PC-9 (cell line): ENCODE measurements at places on chromosomes 6 and 20. TPM values are rescaled to one million over a fixed set of nuclear protein-coding genes. Genes with fewer than 3 reads are reported as not detected.

DNA sequence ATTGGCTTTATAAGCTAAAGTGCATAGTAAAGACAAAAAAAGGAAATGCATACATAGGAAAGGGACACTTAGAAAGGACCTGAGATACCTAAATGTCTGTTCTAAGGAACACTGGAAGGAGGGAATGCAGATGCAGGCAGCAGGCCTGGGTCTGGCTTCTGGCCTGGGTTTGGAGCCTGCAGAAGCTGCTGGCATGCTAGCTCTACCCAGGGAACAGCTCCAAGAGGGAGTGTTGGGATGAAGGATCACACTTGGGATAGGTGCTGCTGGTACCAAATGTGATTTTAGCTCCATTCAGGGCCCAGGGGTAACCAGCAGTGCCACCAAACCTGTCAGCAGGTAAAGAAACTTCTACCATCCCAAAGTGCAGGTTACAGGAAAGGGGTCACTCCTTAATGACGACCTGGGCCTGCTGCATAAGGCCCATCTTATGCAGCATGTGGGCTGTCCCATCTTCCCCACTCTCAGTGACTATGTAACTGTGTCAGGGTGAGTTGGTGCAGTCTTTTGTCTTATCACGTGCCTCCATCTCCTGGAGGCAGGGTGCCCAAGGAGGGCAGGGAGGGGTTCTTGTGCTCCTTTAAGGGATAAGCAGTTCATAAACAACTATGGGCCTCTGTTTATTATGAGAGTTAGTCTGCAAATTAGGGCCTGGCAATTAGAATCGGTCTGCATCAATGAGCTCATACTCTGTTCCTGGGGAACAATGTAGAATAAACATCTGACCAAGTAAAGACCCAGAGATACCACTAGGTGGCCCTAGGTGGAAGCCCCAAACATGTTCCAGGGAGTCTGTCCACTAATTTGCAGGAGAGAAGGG, 26.9 kb downstream of the DDX27 start:
- no peaks in the 10 kb centered on the region for H3K4me1 ChIP-seq
- peak; percentile 39 for DNase-seq
- H3K4me3 ChIP-seq: no peak overlapping the region

- no peak overlapping the region for H3K4me3 ChIP-seq
- H3K27me3 ChIP-seq: no peaks in the 10 kb centered on the region
- H3K27ac ChIP-seq: no peak overlapping the region
- no peaks in the 10 kb centered on the region for H3K4me1 ChIP-seq
- DNase-seq: no peak
Observed at GRCh38 chr6:1536526-1537429, 72.9 kb upstream of the FOXC1 start.

GRCh38 chr6:87808005-87808757, 106.1 kb upstream of the AKIRIN2 start:
- no peak overlapping the region for H3K27ac ChIP-seq
- no peaks in the 10 kb centered on the region for H3K36me3 ChIP-seq
- DNase-seq: peak; percentile 47
- H3K4me1 ChIP-seq: no peaks in the 10 kb centered on the region
- H3K27me3 ChIP-seq: no peaks in the 10 kb centered on the region

GRCh38 chr20:58623579-58624473, 27.3 kb upstream of the STX16 start:
- peak; percentile 90 for DNase-seq
- H3K27me3 ChIP-seq: no peaks in the 10 kb centered on the region
- H3K27ac ChIP-seq: peak overlapping the region; percentile 83
- no peaks in the 10 kb centered on the region for H3K36me3 ChIP-seq
- H3K4me1 ChIP-seq: peaks cover 39% of the 10 kb centered on the region

DNA sequence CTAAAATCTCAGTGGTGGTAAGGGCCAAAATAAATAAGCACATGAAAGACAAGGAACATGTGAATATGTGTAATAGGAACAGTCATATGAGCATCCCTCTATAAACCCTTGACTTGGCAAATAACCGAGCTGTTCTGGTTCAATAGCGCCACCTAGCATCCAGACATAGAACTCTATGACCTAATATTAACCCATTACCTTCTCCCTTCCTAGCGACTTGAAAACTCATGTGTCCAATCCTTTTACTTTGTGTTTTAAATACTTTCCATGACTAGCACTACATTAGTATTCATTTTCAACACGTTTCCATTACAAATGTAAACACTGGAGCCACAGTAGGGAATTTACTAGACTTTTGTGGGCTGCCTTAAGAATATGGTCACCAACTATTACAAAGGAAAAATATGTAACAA, 279.7 kb downstream of the UST start:
- no peaks in the 10 kb centered on the region for H3K27me3 ChIP-seq
- H3K4me3 ChIP-seq: no peak overlapping the region
- no peak for DNase-seq
- no peak overlapping the region for H3K27ac ChIP-seq
- H3K4me1 ChIP-seq: peaks cover 20% of the 10 kb centered on the region

DNA sequence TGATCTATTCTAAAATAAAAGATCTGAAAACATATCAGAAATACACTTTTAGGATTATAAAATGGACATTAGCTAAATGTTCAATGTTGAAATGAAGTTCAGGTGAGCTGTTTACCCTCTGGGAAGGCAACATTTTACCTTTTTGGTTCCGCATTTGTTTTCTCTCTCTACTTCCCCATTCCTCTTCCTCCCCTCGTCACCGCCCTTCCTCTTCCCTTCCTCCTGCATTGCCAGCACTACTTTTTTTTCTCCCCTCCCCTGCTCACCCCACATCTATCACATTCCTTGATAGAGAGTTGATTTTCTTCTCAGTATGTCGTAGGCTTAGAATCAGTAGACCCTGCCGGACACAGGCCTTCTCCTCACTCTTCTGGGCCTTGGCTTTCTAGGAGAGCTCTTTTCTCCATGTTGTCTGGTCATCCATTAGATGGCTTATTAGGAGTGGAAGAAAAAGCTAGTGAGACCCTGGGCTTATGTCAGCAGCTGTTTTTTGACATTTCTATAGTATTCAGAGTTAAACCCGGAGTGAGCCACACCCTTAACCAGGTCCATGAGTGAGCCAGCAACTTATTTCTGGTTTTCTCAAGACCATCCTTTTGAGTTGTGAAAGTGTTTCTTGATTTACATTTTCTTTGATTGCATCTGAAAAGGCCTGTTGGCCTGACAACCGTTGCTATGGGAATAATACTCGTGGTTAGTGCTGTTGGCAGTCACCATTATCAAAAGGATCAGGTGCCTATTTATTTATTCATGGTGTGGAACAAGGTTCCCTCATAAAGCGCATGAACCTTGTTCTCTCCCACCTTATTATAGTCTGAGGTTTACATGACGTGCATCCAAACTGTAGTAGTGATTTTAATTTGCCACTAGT, 90.9 kb downstream of the DTD1 start:
- H3K4me1 ChIP-seq: no peaks in the 10 kb centered on the region
- no peaks in the 10 kb centered on the region for H3K27me3 ChIP-seq
- no peaks in the 10 kb centered on the region for H3K36me3 ChIP-seq
- no peak overlapping the region for H3K4me3 ChIP-seq
- no peak overlapping the region for H3K27ac ChIP-seq
- DNase-seq: no peak

- no peak overlapping the region for H3K27ac ChIP-seq
- H3K4me3 ChIP-seq: no peak overlapping the region
- H3K36me3 ChIP-seq: no peaks in the 10 kb centered on the region
Observed at GRCh38 chr20:6384380-6384779, 261.6 kb upstream of the FERMT1 start.

GRCh38 chr6:106056060-106056745, 29.9 kb upstream of the PRDM1 start:
- no peaks in the 10 kb centered on the region for H3K27me3 ChIP-seq
- H3K4me3 ChIP-seq: no peak overlapping the region
- H3K36me3 ChIP-seq: no peaks in the 10 kb centered on the region
- no peak overlapping the region for H3K27ac ChIP-seq
- no peaks in the 10 kb centered on the region for H3K4me1 ChIP-seq

DNA sequence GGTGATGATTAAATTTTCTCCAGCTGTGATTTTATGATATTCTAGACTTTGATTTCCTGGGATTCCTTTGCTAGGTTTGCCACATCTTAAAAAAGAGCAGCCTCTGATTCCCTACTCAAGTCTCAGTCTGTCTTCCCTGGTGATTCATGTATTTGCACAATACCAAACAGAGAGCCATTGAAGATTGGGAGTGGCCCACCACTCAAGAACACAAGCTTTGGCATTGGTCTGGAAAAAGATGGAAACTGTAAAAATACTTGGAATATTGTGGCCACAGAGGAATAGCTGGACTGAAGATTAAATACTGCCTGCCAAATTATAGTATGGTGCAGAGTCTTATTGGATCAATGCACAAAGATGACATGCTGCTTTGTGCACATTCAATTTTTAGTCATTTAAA, 32.9 kb downstream of the PTCHD4 start:
- no peaks in the 10 kb centered on the region for H3K36me3 ChIP-seq
- H3K27me3 ChIP-seq: no peaks in the 10 kb centered on the region
- H3K27ac ChIP-seq: no peak overlapping the region
- DNase-seq: no peak
- peaks cover 14% of the 10 kb centered on the region for H3K4me1 ChIP-seq

DNA sequence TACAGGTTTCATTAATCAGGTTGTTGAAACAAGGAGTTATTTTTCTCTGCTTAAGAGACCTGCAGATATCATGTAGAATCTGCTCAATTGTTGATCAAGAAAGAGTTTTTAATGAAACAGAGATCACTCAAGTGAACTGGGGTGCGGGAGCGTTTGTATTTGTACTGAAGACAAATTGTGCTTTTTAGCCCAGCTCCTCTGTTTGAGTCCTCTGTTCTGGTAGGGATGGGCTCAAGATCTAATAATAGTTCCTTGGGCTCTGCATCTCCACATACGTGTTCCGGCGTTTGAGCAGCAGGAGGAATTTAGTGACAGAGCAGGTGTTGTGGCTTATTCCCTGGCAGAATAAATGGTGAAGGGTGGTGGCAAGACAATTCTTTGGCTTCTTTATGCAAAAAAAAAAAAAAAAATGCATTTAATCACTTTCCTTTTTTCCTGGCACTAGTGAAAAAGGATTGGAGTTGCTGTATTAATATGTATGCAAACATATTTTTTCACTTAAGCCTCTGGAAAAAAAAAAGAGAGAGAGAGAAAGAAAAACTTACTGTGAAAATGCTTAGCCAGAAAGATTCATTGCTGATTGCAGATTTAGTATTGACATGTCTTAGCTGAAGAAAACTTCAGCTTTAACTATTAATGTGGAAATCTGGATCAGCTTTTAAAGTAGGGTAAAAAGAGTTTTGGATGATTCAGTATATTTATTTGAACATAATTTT, 4.0 kb downstream of the CITED2 start:
- peaks cover 23% of the 10 kb centered on the region for H3K36me3 ChIP-seq
- peaks cover 36% of the 10 kb centered on the region for H3K4me1 ChIP-seq
- DNase-seq: no peak
- peak overlapping the region; percentile 89; the same call in 1 of the 2 replicates for H3K4me3 ChIP-seq

DNA sequence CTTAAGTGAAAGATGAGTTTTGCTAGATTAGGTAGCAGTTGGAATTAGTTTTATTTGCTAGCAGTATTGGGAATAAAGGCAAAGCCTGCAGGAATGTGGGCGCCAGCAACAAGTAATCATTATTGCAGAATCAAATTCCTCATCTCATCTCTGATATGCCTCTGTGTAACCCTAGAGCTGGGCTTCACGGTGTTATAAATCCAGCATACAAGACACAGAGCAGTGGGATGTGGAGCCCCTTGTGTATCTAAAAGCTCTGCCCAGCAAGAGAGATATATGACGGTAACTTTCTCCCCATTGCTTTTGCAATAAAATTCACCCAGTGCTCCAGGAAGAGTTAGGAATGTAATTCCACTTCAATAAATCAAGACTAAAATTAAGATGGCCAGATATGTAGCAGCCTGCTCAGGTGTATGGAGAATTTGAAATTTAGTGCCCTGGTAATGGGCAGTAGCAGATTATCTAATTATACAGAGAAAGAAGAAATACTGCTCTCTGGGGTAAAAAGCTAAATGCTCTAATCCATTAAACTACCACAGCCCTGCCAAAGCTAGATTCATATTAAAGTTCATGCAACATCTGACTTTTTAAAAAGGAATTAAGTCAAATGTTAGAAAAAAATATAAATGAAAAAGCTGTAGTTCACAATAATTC, 5.6 kb upstream of the BLOC1S5 start:
- H3K27me3 ChIP-seq: no peaks in the 10 kb centered on the region
- H3K4me1 ChIP-seq: 0 out of 2 replicates have a peak, but pooled peaks cover 1% of the 10 kb centered on the region
- H3K36me3 ChIP-seq: no peaks in the 10 kb centered on the region
- no peak overlapping the region for H3K4me3 ChIP-seq
- H3K27ac ChIP-seq: no peak overlapping the region

GRCh38 chr6:53240139-53240538, 91.5 kb upstream of the GCM1 start:
- H3K27ac ChIP-seq: no peak overlapping the region
- no peak overlapping the region for H3K4me3 ChIP-seq
- no peaks in the 10 kb centered on the region for H3K4me1 ChIP-seq
- no peak for DNase-seq
- H3K36me3 ChIP-seq: no peaks in the 10 kb centered on the region
- H3K27me3 ChIP-seq: no peaks in the 10 kb centered on the region

DNA sequence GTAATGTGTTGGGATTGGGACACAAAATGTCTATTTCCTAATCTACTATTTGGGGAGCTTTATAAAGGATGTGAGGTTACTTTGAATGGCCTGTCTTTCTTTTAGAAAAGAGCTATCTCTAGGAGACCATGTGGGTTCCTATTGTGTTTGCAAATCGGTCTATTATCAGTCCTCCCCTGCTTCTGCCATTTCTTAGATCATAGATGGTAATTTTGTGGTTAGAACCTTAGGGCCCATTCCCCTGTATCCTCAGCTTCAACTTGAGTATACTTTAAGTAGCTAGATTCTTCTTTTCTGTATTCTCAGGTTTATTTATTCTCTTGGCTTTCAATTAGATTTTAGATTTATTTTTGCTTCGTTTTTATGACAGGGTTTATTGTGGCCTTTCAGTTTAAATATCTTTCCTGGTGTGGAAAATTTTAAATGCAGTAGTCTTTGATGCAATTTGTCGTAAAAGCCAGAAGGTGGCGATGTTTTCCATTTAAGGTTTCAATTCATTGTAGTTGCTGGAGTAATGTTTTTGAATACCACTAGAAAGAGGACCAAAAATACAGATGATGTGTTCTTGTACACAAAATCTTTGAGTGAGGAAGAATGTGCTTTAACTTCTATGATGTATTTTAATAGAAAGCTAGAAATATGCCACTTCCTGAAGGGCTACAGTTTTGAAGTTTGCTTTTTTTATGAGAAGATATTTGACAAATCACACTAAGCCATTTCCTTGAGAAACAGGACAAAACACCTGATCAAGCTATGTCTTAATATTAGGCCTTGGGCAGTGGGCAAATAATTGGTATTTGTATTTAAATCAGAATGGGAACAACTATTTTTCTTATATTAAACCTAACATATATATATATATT, 20.3 kb downstream of the TBPL1 start:
- 0 out of 2 replicates have a peak, but pooled peaks cover 6% of the 10 kb centered on the region for H3K36me3 ChIP-seq
- no peaks in the 10 kb centered on the region for H3K27me3 ChIP-seq
- peak overlapping the region; percentile 35 for H3K27ac ChIP-seq
- peaks cover 6% of the 10 kb centered on the region for H3K4me1 ChIP-seq

PRKN gene
- not detected in 2 replicates for total RNA-seq

FILIP1 gene
- total RNA-seq: 0.15 TPM in 1 of 2 replicates, not detected in the other

LSM14B gene
- total RNA-seq: 61.5 and 67.2 TPM in 2 replicates

SIRPG gene
- 2.1 TPM in 2 replicates for total RNA-seq

ZNF334 gene
- total RNA-seq: 3.7 and 3.8 TPM in 2 replicates

RIMS4 gene
- total RNA-seq: 0.13 and 0.15 TPM in 2 replicates

MUCL3 gene
- not detected in 2 replicates for total RNA-seq

GNMT gene
- 0.57 TPM in 1 of 2 replicates, not detected in the other for total RNA-seq
